Stimulated activated memory B cell treated with anti-CD40 and anti-IgM and Interleukin-4, amounts not matched to agents 10 μg/mL and 1 μg/mL and 100 μg/mL, for 72 hours (primary cell): ENCODE measurements at places on chromosomes 11 and 22.

- ATAC-seq, result no peak
Observed at GRCh38 chr11:22521226-22521625, 104.4 kb downstream of the FANCF start.

- ATAC-seq, result no peak
Observed at GRCh38 chr22:42282943-42283277, 12.5 kb upstream of the TCF20 start.

GRCh38 chr11:16178273-16178672 is 178.1 kb downstream of the SOX6 start:
- no peak for ATAC-seq

GRCh38 chr11:111336582-111337256 is 38.4 kb downstream of the POU2AF3 start:
- ATAC-seq, result no peak

DNA sequence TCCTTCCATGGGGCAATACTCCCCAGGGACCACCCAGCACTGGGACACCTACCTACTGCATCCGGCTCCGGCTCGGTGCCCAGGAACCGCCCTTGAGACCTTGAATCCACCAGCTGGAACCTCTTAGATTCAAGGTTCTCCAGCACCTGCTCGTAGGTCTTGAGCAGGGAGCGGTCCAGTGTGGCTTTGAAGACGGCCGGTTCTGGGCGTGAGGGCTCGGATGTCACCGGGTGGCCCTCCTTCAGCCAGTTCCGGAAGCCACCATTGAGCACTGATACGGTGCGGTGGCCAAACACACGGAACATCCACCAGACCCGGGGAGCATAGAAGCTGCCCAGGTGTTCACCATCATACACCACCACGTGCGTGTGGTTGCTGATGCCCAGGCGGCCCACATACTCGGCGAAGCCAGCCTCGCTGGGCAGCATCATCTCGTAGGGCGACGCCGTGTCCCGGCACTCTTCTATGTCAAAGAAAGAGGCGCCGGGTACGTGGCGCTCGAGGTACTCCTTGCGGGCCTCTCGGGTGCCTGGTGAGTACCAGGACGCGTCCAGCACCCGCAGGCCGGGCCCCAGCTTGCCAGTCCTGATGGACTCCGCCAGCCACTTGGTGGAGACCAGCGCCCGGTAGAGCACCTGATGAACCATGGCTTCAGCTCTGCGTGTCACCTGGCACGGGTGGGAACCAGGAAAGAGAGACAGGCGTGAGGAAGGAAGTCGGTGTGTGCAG is 997 bp downstream of the TST start:
- no peak for ATAC-seq

- peak; percentile 91 for ATAC-seq
Observed at GRCh38 chr22:42397332-42398249, 34.6 kb downstream of the NFAM1 start.

GRCh38 chr22:23218867-23219251 is 38.5 kb downstream of the BCR start:
- no peak for ATAC-seq

DNA sequence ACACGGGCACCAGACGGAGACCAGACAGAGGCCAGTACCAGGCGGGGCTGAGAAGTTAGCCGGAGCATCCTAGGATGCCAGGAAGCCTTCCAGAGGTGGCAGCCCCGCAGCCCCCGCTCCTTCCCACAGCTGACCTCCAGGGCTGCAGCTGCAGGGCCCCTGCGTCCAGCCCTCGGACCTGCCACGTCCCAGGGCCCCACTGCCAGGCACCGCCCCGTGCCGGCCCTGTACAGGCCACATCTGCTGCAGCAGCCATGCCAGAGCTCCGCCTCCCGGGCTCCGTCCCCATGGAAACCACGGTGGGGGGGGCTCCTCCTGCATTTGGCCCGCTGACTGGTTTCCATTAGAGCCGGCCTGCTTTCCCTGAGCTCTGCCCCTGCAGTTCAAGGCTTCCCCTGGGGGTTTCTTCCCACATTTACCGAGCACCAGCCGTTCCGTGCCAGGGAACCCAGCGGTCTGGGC is 62.5 kb upstream of the PPARA start:
- ATAC-seq, result no peak

DNA sequence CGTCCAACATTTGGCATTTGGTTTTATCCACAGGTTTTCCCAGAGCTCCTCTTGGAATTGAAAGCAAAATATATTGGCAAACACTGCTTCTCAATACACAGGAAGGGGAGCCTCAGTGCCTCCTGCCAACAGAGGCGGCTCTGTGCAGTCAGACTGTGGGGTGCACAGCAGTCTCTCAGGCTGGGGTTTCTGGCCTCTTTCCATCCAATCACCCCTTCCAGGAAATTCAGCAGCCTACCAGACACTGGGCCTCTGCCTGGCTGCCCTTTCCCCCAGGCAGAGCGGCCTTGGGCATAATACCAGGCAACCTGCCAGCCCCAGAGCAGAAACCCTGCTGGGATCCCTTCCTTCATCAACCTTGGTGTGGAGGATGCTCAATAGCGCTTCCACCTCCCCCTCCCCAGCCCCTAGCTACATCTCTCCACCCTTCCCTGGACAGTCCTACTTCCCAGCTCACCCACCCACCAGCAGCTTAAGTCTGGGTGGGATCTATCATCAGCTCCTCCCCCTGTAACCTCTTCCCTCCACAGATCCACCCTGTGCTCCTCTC is 17.8 kb upstream of the RAPSN start:
- no peak for ATAC-seq

GRCh38 chr11:97909614-97910399 is 1110.9 kb upstream of the CNTN5 start:
- no peak for ATAC-seq

DNA sequence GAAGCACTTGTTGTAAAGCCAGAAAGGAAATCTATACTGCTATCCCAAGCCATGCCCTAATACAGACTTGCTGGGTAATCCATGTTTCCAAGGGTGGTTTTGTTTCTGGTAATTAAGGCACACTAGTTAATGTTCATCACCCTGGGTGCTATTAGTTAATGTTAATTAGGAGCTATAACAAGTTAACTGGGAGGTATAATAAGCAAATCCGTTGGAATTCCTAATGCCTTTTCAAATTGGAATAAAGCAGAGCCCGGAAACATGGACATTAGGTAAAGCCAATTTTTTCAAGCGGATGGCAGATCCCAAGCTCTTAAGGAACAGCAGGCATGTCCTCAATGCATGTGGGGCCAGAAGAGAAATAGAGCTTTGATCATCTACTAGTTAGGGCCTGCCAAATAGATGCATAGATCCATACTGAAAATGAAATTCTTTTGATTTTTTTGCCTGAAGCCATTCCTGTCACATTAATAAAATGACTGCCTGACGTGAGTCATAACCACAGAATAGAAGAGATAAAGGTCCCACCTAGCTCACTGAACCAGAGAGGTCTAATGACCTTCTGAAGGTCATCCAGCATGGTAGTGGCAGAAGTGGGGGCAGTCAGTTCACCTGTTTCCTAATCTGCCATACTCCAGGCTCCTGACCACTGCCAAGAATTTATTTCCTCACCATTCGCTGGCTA is 28.5 kb upstream of the CCDC34 start:
- ATAC-seq, result no peak

GRCh38 chr11:129705933-129706332 is 109.7 kb upstream of the TMEM45B start:
- no peak for ATAC-seq

GRCh38 chr11:18700375-18700774 is 1.8 kb downstream of the TMEM86A start:
- ATAC-seq, result no peak

GRCh38 chr11:93295921-93296575 is 34.5 kb upstream of the DEUP1 start:
- ATAC-seq, result no peak

GRCh38 chr22:23705358-23705757 is 14.5 kb downstream of the RGL4 start:
- no peak for ATAC-seq

- no peak for ATAC-seq
Observed at GRCh38 chr11:102924851-102925380, 30.6 kb downstream of the MMP13 start.

DNA sequence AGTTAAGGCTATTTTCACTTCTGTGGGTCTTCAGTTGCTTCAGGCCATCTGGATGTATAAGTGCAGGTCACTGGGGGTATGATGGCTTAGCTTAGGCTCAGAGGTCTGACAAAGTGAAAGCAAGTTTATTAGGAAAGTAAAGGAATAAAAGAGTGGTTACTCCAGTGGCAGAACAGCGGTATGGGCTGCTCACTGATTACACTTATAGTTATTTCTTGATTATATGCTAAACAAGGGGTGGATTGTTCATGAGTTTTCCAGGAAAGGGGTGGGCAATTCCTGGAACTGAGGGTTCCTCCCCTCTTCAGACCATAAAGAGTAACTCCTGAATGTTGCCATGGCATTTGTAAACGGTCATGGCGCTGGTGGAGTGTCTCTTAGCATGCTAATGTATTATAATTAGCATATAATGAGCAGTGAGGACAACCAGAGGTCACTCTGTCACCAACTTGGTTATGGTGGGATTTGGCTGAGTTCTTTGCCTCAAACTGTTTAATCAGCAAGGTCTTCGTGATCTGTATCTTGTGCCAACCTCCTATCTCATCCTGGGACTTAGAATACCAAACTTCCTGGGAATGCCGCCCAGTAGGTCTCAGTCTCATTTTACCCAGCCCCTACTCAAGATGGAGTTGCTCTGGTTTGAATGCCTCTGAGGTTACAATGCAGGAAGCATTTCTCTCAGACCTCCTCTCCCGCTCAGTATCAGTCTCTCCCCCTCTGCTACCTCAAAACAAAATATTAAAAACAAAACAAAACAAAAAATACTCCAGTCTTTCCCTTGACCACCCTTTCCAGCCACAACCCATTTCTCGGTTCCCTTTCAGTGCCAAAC is 106.6 kb upstream of the SLC22A12 start:
- ATAC-seq, result no peak

GRCh38 chr11:107683061-107683460 is 28.8 kb downstream of the SLN start:
- no peak for ATAC-seq

DNA sequence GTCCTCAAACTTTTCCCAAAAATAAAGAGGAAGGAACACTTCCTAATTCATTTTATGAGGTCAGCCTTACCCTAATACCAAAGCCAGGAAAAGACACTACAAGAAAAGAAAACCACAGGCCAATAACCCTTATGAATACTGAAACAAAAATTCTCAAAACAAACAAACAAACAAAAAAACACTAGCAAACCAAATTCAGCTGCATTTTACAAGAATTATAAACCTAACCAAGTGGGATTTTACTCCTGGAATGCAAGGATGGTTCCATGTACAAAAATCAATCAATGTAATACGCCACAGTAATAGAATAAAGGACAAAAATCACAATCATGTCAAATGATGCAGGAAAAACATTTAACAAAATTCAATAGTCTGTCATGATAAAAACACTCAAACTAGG is 13.3 kb downstream of the ARVCF start:
- ATAC-seq, result no peak

DNA sequence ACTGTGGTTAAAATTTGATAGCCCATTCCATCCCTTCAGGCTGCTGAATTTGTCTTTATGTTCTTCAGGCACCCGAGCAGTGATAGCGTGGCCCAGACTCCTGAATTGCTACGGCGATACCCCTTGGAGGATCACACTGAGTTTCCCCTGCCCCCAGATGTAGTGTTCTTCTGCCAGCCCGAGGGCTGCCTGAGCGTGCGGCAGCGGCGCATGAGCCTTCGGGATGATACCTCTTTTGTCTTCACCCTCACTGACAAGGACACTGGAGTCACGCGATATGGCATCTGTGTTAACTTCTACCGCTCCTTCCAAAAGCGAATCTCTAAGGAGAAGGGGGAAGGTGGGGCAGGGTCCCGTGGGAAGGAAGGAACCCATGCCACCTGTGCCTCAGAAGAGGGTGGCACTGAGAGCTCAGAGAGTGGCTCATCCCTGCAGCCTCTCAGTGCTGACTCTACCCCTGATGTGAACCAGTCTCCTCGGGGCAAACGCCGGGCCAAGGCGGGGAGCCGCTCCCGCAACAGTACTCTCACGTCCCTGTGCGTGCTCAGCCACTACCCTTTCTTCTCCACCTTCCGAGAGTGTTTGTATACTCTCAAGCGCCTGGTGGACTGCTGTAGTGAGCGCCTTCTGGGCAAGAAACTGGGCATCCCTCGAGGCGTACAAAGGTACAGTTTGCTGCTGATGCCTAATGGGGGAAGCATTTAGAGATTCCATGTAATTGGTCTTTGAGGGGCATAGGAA is 4.7 kb downstream of the MADD start:
- ATAC-seq, result no peak

DNA sequence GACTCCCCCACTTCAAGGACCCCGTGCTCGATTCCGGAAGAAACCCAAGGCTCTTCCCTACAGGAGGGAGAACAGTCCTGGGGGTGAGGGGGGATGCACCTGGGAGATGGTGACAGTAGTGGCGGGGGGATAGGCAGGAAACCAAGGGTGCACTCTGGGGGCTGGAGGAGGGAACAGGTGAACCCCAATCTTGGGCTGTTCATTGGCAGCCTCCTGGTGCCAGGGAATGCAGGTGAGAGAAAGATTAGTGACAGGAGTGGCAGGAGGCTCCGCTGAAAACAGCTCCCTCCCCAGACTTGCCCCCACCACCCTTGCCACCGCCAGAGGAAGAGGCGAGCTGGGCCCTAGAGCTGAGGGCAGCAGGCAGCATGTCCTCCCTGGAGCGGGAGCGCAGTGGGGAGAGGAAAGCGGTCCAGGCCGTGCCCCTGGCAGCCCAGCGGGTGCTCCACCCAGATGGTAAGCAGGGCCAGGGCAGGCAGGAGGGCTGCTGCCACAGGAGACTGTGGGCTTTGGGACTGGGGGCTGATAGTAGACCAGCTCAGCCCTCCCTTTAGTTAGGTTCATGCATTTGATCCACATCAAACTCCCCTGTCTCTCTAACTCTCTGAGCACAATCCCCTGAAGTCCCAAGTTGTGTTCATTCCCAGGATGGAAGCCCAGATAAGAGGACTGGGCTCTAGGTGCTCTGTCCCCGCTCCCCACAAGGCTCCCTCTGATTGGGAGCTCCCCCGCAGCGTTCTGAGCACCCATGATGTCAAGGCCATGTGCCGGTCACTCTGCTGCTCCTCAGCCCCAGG is 14.5 kb downstream of the ROBO3 start:
- no peak for ATAC-seq

DNA sequence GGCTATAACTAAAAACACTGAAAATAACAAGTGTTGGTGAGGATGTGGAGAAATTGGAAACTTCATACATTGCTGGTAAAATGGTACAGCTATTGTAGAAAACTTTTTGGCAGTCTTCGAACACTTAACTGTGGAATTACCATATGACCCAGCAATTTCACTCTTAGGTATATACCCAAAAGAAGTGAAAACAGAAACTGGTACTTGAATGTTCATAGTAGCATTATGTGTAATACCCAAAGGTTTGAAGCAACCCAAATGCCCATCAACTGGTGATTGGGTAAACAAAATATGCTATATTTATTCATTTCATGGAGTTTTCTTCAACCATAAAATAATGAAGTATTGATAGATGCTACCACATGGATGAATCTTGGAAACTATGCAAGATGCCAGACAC is 40.8 kb upstream of the FTH1 start:
- no peak for ATAC-seq
